Brain (organoid and tissue), 16 donors: ENCODE measurements at places on chromosomes 3 and 15.

DNA sequence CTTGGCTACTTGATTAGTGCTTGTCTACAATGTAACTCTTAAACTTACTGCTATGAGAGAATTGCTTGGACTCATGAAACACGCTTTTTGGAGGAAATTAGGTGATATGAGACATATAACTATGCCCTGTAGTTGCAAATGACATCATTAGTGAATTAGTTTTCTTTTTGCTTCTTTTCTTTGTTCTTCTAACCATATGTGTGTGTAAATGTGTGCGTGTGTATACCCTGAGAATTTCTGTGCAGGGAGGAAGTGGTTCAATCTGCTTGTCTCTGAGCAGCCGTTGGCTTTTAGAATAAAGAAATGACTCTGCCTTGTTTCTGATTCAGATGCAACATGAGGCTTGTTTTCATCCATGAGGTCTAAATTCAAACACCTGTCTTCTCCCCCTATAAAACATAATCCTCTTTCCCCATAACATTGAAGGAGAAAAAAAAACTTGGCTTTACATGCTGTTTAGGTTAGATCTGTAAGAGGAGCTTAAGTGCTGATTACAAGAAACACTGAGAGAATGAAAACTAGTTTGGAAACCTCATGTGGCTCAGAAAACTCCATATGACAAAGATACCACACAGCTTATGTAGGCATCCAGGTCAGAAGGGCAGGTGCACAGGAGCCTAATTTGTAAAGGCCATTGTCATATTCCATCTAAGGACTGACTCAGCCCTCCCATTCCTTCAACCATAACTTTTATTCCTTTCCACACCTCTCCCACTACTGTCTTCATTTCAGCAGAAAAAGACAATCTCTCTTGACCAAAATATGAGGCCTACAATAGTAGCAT is 30.5 kb upstream of the BLM start:
- no peak for DNase-seq

DNA sequence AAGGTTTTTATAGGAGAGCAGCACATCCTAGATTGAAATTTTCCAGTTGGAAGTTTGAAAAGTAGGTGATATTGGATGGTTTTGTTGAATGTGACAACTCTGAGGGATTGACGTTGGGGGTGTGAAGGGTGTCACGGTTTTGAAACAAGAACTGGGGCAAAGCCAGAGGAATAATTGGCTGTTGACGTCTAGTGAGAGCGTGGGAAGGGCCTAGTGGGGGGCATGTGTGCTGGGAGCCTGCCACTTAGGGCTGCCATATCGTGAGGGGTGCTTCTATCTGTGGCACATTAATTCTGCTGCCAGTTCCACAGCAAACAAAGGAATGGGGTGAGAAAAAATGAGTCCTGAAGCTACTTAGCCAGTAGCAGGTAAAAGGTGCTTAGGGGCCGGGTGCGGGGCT is 129.4 kb downstream of the LRIG1 start:
- DNase-seq = peak; percentile 74

DNA sequence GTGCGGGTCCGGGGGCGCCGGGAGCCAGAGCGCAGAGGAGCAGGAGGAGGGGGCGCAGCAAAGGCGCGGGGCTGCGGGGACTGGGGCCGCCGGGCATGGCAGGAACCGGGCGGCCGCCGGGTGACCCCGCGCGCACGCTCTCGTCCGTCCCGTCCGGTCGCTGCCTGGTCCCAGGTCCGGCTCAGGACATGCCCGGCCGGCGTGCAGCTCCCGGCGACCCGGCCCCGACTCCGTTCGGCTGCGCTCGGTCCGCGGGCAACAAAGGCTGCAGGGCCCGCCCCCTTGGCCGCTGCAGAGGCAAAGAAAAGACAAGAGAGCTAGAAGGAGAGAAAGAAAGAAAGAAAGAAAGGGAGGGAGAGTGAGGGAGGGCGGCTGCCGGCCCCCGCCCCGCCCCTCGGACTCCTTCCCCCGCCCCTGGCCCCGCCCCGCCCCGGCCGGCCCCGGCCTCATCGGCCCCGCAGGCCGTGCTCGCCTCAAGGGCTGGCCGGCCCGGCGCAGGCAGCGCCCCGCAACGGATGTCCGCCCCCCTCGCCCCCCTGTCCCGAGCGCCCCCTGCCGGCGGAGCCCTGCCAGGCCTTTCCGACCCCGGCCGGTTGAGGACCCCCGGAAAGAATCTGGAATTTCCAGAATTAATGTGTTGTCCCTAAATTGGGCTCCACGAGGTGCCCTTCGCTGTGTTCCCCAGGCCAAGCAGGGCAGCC is at the start of gene ADAMTS7:
Gene ADAMTS7, minus strand, starts transcription at position 341 of the 701 bp plus-strand sequence. Its CDS starts 244 bp downstream, at position 97.
- peak; percentile 63 for DNase-seq

- no peak for DNase-seq
Observed at GRCh38 chr15:62619526-62619925, 423.0 kb upstream of the TPM1 start.

- DNase-seq = no peak
Observed at GRCh38 chr15:74390647-74391288, 23.3 kb upstream of the CYP11A1 start.

GRCh38 chr15:66287461-66288057 is 5.8 kb upstream of the DIS3L start:
- DNase-seq = peak; percentile 87

- DNase-seq = no peak
Observed at GRCh38 chr3:45981346-45982074, 14.1 kb downstream of the FYCO1 start.

GRCh38 chr3:126983276-126983652 is 349 bp downstream of the PLXNA1 start:
- DNase-seq = no peak

- no peak for DNase-seq
Observed at GRCh38 chr3:114331710-114332109, 37.9 kb downstream of the TIGIT start.

DNA sequence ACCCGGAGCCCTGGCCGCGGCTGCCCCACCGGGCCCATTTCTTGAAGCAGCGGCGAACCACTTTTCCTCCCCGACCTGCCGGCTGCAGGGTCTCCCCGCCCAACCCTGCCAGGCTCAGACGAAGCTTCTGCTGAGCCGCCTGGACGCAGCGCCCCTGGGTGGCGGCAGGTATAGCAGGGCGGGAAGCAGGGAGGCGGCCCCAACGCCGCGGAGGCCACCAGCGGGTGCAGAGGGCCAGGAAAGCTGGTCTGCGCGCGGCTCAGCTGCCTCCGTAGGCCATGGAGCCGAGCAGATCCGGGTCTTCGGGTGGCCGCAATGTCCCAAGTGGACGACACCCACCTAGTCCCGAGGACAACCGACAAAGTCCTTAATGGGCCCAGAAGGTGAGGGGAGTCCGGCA is 21.9 kb upstream of the SRPRB start:
- DNase-seq = no peak

DNA sequence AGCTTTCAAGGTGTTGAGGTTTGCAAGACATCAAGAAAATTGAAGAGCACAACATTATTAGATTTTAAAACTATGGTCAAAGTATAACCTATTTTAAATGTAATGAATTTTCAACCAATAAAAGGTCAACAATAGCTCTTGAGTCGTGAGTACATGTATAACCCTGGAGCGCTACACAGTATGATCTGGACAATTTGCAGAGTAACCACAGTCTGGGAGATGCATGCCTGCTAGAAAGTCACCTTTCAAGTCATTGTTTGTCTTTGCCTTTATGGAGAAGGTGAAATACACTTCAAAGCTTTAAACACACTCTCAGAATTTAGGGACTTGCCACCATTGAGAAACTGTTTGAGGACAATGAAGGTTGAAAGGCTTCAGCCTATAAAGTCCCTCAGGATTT is 112.6 kb upstream of the ALCAM start:
- no peak for DNase-seq

DNA sequence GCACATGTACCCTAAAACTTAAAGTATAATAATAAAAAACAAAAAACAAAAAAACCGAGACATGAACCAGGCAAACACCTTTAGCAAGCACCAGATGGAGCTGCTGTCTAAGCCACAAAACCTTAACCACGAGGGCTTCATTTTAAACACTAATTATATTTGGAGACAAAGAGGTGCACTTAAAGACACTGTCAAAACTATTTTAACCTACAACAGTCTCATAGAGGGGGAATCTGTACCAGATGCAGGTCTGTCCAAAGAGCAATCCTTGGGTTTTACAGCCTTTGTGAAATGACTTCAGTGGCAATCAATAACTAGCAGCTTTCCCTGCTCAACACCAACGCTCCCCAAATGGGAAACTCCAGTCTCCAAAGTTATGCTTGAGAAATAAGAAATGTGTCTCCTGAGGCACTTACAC is 115.7 kb upstream of the TSPAN3 start:
- peak; percentile 72 for DNase-seq

DNA sequence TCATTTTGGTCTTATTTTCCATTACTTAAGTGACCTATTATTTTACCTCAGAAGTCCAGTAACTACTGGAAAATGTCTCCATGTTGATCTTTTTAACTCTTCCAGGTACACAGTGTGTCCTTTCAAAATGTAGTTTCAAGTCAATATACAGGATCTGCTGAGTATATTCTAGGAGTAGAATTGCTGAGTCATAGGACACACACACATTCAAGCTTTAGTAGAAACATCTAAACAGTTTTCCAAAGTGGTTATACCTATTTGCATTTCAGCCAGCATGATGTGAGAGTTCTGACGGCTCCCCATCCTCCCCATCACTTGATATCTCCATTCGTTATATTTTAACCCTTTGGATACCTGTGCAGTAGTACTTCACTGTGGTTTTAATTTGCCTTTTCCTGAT is 271.9 kb downstream of the MCTP2 start:
- no peak for DNase-seq

DNA sequence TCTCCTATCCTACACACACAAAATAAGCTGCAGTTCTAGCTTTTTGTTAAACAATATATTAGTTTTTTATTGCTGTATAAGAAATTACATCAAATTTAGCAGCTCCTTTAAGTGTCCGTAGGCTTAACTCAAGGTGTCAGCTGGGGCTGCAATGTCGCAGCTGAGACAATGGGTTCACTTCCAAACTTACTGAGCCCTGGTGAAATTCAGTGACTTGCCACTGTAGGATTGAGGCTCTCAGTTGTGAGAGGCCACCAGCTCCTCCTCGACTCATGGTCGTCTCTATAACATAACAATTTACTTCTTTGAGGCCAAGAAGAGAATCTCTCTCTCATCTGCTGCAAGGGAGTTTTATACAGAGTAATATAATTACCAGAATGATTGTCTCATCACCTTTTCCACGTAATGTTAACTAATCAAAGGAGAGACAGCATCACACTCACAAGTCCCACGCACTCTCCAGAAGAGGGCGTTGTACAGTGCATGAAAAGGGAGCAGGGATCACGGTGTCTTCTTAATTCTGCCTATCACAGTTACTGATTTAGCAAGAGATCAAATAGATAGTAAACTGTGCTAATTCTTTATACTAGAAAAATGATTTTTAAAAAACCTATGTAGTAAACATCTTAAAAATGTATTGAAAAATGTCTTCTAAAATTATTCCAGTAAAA is 735.6 kb upstream of the GBE1 start:
- DNase-seq = no peak

- peak; percentile 57 for DNase-seq
Observed at GRCh38 chr3:192825657-192826200, 91.9 kb downstream of the MB21D2 start.

- DNase-seq = no peak
Observed at GRCh38 chr3:64908251-64908685, 220.5 kb upstream of the ADAMTS9 start.

DNA sequence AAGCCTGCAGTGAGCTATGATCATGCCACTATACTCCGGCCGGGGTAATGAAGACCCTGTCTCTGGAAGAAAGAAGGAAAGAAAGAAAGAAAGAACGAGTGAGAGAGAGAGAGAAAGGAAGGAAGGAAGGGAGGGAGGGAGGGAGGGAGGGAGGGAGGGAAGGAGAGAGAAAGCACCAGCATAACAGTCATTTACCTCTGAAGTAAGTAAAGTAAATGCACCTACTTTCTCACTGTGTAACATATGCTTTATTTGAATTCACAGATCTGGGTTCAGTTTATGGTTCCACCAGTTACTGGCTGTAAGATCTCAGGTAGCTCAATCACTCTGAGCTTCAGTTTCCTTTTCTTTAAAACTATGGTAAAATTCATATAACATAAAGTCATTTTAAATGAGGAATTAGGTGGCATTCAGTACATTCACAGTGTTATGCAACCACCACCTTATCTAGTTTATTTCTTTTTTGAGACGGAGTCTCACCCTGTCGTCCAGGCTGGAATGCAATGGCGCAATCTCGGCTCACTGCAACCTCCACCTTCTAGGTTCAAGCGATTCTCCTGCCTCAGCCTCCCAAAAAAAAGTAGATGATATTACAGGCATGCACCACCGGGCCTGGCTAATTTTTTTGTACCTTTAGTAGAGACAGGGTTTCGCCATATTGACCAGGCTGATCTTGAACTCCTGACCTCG is 16.1 kb upstream of the RAD54L2 start:
- no peak for DNase-seq

DNA sequence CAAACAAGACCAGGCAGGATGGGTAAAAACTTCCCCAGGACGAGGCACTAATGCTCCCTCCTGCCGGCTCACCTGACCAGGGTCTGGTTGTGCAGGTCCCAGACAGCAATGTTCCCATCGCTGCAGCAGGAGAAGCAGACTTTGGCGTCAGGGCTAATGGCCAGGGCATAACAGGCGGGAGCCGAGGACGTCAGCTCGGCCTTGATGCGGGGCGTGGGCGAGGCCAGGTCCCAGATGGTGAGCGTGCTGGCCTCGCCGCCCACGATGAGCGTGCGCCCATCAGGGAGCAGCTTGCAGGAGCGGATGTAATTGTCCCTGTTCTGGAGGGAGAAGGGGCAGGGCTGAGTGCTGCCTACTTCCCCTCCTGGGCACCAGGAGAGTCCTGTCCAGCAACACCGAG is 43.4 kb downstream of the TLE3 start:
- DNase-seq = no peak

DNA sequence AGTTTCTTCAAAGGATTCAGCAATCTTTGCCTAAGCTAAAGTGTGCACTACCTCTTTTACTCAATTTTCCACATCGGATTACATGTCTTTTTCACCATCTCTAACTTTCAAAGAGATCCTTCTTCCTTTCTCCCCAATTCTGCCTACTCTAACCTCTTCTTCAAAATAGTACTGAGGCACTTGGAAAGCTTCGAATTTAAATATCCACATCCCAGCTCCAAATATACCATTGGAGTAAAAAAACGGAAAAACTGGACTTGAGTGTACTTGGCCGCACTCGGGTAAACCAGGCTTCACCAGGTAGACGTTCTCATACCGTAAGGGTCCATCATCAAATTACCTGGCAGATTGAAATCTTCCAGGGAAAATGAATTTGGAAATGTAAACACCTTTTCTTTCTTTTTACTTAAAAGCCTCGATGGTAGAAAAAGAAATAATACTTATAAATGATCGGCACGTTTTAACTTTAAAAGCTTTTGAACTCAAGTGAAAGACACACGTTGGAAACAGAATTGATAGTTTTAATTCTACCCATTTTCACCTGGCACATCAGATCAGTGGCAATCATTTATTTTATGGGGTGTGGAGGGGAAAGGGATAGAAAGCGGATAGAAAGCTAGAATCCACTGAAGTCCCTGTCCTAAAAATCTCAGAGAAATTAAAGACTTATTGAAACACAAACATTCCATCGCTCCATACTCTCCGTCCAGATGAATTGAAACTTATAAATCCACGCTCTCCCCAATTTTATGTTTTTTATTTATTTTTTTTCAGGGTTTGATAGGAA is 8.2 kb upstream of the MEIS2 start:
- peak; percentile 60 for DNase-seq

GRCh38 chr3:112965656-112966055 is 9.2 kb downstream of the CD200R1 start:
- no peak for DNase-seq
